ENCODE measurements at places on chromosomes 1 and 21. TPM values are rescaled to one million over a fixed set of nuclear protein-coding genes. Genes with fewer than 3 reads are reported as not detected.

Gene DSCAM
- total RNA-seq = 19.9 TPM

Gene DUSP10
- total RNA-seq = 12.7 TPM

Gene KIAA1614
- 3.3 TPM for total RNA-seq

Gene ZNF695
- 16.4 TPM for total RNA-seq

Gene IVL
- not detected for total RNA-seq

DNA sequence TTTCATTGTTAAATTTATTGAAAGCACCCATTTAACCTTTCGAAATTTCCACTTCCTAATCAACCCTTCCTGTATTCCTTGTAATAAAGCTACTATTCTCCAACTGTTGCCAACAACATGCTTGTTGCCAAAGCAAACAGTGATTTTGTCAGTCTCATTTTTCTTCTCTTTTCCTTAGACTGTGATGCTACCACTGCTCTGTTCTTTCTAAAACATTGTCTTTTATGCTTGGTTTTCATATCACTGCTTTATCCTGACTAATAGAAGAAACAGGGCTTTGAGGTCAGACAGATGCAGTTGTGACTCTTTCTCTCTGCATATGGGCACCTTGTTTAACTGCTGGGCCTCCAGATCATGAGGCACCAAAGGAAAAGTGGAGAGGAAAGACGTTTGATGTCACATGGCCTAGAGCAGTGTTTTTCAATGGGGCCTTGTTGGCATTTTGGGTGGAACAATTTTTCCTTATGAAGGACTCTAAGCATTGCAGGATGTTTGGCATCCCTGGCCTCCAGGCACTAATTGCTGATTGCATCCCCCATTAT is 56.1 kb downstream of the HMCN1 start:
- no peak for DNase-seq

DNA sequence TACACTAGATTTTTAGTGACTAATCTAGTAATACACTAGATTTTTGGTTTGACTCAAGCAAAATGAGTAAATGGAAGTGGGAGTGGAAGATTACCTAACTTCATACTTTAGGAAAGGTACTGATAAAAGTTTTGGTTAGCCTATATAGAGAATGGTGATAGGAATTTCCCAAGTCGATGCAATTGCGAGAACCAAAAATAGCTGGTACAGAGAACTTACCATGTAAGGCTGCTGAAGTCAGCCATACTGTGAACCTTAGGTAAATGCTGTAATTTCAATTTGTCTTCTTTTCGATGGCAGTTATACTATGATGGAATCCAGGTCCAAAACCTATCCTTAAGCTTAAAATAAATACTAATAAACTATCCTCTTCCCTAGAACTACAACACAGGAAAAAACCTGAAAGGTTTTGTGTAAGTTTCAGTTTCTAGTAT is 4.6 kb downstream of the PNRC2 start:
- DNase-seq = no peak

- peak; percentile 38 for DNase-seq
These were observed 479.8 kb upstream of the VAMP3 start for GRCh38 chr1:7290971-7291970.

- peak; percentile 22 for DNase-seq
These were observed 62.4 kb upstream of the DIRAS3 start for GRCh38 chr1:68112835-68113243.

DNA sequence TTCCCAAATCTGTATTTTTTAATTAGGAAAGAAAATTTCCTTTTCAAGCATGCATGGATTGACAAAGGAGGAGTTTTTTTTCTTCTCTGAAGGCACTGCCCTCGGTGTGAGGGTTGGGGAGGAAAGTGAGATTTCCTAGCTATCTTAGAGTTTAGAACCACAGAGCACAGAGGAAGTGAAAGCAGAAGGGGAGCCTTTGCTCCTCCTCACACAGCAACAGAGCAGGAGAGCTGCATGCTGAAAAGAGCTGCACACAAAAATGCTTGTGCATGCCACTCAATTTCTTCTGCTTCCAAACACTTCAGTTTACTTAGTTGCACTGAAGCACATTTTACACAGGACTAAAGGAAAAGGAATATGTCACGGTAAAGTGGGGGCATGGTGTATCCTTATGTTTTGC is 308.1 kb downstream of the GPATCH2 start:
- DNase-seq = no peak

- peak; percentile 72 for DNase-seq
These were observed 122.5 kb downstream of the ATG4C start for GRCh38 chr1:62906428-62906886.

DNA sequence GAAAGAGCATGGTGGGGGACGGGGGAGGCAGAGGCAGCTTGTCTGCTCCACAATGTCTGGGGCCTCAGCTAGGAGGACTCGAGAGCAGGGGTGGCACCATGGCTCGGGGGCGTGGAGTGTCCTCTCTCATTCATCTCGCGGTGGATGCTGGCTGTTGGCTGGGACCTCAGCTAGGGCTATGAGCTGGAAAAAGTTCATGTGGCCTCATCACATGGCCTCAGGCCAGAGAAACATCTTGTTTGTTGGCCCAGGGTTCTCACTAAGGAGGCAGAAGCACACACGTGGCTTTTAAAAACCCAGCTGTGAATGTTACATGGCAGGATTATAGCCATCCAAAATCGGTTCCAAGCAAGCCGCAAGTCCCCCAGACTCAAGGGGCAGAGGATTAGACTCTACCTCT is 6.2 kb upstream of the CENPS start:
- DNase-seq = no peak

DNA sequence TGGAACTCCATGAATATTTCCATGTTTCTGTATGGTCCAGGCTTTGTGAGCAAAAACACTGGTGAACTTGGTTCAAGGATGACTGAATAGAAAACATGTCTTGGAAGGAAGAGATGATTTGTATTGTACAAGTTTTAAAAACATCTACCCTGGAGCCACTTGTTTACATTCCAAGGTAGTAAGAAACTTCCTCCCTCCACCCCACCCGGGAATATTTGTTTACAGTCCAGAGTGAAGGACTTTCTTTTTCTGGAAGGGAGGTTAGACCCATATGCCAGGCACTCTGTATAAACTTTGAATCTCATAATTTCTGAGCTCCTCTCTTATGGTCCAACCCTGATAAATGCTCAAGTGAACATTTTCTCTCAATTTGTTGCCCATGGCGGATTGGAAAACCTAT is 323.3 kb upstream of the LYPLAL1 start:
- no peak for DNase-seq

DNA sequence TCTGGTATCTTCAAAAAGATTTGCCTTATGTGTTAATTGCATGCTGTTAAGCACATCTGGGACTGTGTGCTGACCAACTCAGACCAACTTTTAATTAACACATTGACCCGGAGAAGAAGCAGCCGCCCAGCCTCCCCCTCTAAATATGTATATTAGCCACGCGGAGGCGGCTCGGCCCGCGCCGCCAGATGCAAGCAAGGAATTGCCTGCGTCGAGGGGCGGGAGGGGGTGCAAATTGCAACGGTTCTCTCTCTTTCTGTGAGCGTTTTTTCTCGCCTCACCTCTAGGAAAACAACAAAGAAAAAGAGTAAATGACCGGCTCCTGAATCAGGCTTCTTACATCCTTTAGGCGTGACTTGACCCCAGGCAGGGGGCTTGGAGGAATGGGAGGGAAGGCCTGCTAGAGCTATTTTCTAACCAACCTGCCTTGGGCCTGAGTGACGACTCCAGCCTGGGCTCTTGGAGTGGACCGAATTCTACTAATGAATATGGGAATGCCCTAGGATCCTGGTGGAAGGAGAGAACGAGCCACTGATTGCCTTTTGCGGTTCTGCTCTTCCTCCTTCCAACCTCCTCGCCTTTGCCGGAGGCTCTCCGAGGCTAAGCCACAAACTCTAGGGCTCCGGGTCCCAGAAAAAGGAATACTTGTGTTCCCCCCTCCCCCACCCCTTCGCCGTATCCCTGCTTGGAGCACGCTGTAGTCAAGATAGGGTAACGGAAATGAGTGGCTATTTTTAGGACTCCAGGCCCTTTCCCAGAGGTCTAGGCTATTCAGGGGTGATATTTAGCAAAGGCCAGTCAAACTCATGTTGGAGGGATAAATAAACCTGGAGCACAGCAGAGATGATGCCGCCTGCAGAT is 417.0 kb upstream of the ESRRG start:
- peak; percentile 80 for DNase-seq

DNA sequence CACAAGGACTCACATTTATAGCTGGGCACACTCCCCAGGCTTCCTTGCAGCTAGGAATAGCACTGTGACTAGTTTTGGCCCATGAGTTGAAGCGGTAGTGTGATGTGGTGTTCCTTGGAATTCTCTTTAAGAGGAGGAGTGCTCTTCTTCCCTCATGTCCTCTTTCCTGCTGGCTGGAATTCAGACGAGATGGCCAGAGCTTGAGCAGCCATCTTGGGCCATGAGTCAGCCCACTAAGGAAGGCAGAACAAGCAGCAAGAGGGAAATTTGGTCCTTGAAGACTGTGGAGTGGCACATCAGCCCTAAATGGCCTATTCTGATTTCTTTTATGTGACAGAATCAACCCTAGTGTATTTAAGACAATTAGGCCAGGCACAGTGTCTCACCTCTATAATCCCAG is 20.0 kb downstream of the HTR6 start:
- no peak for DNase-seq
